ENCODE measurements at places on chromosomes 3 and 15. TPM values are rescaled to one million over a fixed set of nuclear protein-coding genes. Genes with fewer than 3 reads are reported as not detected.

MASP1 gene
- total RNA-seq = 1.6 TPM

DNA sequence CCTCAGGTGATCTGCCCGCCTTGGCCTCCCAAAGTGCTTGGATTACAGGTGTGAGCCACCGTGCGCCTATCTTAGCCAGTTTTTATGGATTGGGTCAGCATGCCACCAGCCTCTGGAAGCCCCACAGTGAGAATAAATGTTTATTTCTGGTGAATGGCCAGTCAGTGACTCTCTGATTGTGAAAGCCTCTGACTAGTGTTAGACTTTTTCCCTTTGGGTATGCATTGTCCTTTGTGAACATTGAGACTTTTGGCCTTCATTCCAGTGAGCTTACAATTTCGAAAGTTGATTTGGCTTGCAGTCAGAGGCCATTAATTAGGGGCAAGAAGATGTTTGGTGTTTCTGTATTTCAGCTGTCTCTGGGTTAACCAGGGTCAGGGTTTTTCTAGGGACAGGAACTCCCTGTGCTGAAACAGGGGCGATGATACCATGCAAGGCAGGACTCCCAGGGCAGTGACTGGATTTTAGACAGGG, 274.5 kb upstream of the C2CD4B start:
- ATAC-seq = no peak

GRCh38 chr3:29026959-29027358, 253.9 kb upstream of the RBMS3 start:
- peak; percentile 86 for ATAC-seq

- ATAC-seq = no peak
These were observed 26.4 kb downstream of the LNP1 start for GRCh38 chr3:100427699-100428098.

DNA sequence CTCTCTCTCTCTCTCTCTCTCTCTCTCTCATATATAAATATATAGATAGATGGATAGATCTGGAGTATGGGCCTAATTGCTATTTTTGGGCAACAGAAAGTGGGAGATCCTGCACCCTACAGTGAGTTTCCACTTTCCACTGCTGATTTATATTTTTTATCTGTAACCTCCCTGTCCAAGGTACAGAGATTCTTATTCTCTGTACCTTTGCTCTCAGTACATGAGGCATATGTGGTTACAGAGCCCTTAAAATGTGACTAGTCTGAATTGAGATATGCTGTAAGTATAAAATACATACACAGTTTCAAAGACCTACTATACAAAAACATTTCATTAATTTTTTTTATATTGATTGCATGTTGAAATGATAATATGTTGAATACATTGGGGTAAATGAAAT, 51.1 kb upstream of the FOXP1 start:
- ATAC-seq = no peak

All from esophagus mucosa (tissue), 1 donor.